ENCODE measurements at places on chromosomes 2 and 18.

- no peak for DNase-seq
Measured at GRCh38 chr2:127706215-127706990, 5.1 kb downstream of the SFT2D3 start.

DNA sequence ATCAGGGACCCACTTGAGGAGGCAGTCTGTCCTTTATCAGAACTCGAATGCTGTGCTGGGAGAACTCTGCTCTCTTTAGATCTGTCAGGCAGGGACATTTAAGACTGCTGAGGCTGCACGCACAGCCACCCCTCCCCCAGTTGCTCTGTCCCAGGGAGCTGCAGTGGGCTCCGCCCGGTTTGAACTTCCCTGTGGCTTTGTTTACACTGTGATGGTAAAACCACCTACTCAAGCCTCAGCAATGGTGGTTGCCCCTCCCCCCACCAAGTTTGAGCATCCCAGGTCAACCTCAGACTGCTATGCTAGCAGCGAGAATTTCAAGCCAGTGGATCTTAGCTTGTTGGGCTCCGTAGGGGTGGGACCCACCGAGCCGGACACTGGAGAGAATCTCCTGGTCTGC, 11.8 kb upstream of the LHCGR start:
- DNase-seq = no peak

DNA sequence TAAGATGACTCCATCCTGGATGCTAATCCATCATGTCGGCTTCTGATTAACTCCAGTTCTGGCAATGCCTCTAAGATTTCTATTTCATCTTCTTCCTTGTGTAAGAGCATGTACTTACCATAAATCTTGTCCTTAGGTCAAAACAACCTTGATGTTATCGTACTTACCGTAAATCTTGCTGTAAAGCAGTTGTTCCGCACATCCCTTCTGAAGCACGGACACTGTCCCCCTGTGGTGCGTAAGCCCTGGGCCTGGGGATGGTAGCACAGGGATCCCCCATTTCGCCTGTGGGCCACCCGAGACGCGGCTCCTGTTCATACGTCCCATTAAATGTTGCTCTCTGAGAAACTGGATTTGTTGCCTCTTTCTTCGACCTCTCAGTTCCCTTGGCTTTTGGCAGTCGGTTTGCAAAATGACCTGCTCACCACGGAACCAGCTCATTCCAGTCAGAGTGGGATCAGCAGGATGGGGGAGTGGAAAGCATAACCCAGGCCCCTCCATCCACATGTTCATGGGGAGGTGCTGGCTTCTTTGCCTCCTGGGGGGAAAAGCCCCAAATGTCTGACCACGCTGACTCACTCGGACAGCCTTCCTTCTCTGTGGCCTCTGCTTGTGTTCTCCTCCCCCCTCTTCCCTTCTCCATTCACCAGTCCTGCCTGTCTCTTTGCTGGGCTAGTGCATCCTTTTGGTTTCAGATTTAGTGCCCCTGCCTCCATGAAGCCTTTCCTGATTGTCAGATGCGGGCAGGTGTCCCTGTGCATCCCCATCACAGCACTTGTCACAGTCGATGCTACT, 49.9 kb downstream of the RAB31 start:
- no peak for DNase-seq

GRCh38 chr2:69053416-69053965, 40.5 kb downstream of the ANTXR1 start:
- DNase-seq = no peak

DNA sequence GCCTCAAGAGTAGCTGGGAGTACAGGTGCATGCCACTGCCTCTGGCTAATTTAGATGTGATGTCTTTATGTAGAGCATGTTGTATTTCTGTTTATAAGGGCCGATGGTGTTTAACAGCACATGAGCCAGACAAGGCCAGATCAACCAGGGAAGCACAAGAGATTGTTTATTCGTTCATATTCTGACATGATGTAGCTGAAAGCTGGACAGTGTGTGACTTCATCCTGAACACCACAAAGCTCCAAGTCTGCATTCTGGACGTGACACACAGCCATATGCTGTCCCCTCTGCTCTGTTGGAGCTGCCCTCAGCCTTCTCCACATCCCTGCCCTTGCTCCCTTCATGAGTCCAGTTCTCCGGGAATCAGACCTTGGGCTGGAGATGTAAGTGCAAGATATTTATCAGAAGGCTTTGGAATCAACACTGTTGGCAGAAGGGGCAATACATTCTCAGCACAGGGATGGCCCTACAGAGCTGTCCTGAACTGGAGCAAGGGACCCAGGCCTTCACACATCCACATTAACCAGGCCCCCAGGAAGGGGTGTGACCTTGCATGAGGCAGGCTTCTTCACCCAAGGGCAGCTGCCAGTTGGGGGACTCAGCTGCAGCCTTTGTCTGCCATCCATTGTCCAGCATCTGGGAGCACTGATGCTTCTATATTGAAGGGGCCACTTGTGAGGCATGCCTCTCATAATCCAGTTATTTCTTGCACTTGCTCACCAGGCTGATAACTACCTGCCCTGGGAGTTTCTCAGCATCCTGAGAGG, 38.5 kb downstream of the EDAR start:
- no peak for DNase-seq

DNA sequence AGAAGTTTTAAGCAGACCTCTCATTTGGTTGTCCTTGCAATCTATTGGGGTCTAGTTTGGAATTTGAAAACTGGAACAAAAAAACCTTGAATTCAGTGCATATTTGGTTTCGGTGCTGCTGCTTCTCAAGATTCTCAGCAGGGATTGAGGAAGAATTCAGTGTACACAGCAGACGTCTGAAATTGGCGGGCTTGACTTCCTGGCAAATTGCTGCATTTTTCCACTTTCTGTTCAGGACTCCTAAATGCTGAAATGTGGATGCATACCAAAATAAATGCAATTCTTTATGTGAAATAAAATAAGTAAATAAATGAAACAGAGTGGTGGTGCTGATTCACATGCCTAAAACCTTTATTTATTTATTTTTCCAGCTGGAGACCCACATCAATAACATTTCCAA, 332.4 kb upstream of the KYNU start:
- no peak for DNase-seq

DNA sequence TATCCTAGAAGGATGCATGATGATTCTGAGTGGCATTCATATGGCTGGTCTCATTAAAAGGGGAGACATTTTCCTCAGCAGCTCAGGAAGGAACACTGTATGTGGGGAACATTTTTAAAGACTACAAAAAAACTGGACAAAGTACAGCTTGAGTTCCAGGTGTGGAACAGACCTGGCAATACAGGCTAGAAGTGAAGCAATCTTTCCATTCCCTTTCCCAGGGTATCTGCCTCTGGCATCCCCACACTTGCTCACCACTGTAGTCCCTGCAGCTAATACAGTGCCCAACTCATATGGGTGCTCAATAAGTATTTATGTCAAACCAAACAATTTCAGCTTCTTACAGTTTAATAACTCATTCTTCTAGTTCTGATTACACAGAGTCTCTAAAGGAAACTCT, 8.1 kb downstream of the RNF103 start:
- no peak for DNase-seq

DNA sequence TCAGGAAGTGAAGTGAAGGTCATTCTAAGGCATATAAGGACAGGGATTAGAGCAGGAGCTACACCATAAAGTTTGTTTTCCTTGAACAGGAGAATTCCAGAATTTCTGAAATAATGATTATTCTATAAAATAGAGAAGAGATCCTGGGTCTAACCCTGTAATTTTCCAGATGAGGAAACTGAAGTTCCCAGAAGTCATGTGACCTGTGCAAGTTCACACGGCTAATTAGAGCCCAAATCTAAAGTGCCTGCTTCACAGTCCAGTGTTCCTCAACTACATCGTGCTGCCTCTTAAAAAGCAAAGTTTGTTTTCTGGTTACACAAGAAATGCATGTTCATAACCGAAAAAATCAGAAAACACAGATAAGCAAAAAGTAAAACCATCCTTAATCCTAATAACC, 34.9 kb downstream of the PLB1 start:
- no peak for DNase-seq

- DNase-seq = no peak
Measured at GRCh38 chr2:99787769-99788382, 298.1 kb upstream of the REV1 start.

DNA sequence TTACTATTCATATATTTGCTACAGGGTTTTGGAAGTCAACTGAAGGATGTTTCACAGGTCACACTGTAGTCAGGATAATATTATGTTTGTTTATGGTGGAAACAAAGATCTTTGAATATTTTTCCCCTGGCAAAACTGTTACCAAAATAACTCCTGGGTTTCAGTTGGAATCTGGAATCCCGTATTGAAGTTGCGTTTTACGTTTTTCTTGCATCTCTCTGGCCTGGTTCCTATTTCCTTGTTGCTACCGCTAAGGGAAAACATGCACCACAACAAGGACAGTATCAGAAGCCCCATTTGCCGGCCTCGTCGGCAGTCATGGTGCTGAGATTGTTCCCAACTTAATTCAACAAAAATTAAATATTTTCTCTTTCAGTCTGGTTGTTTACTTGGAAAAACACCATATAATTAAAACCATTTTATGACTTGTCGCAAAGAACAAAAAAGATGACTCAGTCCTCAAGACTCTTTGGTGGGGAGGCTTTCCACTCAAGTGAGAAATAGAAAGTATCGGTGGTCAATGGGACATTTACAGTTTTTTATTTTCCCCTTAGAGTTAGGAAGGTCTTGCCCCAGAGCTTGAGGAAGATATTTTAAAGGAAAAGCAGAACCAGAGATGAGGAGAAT, 42.3 kb downstream of the EN1 start:
- DNase-seq = no peak

GRCh38 chr2:113846429-113846828, 43.5 kb upstream of the ACTR3 start:
- no peak for DNase-seq

GRCh38 chr2:128217671-128218070, 101.0 kb downstream of the HS6ST1 start:
- peak; percentile 11 for DNase-seq

- no peak for DNase-seq
Measured at GRCh38 chr2:226207671-226208070, 591.9 kb downstream of the IRS1 start.

DNA sequence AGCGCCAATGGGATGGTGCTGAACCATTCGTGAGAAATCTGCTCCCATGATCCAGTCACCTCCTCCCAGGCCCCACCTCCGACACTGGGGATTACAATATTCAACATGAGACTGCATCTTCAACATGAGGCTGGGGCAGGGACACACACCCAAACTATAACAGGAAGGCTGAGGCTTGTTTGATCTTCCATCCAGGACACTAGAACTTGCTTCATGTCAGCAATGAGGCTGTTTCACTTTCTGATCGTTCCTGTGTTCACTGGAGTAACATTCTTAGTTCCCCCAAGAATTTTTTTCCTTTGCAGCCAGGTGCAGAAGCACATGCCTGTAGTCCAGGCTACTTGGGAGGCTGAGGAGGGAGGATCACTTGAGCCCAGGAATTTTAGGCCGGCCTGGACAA, 30.8 kb upstream of the SOX11 start:
- no peak for DNase-seq

DNA sequence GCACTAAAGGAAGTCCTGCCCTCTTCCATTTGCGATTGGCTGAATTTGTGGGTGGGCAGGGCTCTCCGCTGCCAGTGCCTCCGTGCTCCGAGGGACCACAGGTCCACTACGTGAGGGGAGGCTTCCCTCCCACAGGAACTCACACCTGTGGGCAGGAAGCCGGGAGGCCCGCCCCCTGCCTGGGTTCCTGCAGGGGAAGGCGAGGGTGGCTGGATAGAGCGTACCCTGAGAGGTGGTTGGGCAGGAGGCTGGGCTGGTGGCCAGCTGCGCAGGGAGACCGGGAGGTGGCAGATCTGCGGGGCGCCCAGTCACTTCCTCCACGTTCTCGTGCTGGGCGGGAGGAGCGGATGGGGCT, 47.0 kb upstream of the PTH2R start:
- DNase-seq = peak; percentile 81

- no peak for DNase-seq
Measured at GRCh38 chr2:210224941-210225672, at the start of gene ACADL. Gene ACADL, minus strand, starts transcription at chr2:210225447. Its CDS starts 184 bp downstream, at chr2:210225263.

DNA sequence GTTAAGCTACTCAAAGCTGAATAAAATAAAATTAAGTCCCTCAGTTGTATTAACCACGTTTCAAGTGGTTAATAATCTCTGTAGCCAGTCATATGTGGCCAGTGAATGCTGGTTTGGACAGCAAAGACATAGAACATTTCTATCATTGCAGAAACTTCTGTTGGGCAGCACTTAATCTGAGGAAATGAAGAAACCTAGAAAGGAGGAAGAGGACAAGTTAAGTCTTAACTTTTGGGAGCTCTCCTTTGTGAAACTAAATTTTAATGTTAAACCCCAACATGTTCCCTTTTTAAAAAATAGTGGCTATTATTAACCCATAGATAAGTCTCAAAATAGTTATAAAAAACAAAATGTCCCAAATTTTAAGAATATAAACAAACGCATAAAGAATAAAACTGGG, 421.3 kb downstream of the ARHGAP15 start:
- DNase-seq = no peak

DNA sequence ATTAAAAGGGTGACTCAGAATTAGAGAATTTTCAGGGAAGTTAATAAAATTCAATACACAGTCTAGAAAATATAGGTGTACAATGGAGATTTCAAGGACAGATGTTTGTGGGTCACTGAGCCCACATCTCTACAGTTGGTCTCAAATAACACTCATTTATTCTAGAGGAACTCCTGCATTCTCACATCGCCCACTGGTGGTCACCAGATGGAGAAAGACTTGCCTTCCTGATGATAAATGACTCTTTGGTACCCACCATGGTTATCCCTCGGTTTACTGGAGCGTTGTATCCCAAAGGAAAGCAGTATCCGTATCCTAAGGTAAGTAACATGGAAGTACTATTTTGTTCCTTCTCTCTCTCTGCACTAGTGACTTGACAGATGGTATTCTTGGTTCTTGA, 1297.1 kb downstream of the DPP10 start:
- no peak for DNase-seq

DNA sequence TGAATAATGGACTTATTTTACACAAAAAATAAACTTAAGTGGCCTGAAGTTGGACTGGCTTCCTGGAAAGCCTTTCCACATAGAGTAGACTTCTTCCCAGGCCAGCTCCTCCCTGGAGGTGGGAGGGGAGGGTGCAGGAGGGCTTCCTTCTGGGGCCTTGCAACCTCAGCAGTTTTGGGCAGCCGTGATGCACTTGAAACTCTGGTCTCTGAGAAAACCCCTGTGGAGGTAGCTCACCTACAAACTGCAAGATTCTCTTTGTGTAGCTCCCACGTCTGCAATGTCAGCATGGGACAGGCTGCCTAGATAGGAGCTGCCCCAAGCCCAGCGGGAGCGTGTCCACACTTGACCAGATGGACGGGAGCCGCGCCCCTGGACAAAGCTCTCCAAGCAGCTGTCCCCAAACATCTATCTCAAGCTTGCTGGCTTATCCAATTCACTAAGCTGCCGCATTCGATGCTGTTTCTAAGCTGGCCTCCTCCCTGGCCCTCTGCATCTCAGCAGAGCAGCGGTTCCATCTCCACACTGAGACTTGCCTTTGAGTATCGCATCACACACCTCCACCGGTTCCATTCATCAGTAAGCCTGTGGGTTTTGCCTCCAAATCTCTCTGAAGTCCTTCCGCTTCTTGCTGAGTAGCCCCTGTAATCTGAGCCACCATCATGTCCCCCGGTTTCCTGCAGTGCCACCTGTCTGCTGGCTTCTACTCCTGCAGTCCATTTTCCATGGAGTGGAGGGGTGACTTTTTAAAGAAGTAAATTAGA, 1.6 kb upstream of the LPIN1 start:
- no peak for DNase-seq

Measured in KG1 (cell line).